ENCODE measurements at places on chromosomes 11 and 22.

DNA sequence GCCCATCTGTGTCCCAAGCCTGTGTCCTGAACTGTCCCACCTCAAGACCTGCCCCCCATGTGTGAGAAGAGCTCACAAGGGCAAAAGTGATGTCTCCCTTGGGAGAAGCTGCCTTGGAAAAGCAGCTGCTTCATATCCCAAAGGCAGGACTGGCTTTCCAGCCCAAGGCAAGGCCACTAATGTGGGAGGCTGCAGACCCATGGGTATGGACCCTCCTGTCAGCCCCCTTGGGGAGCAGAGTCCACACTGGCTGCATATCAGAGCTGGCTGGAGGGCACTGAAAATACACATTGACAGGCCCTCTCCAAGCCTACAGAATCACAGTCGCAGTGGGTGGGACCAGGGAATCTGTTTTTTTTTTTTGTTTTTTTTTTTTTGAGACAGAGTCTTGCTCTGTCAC is 2.7 kb downstream of the PELI3 start:
- no peak for DNase-seq

DNA sequence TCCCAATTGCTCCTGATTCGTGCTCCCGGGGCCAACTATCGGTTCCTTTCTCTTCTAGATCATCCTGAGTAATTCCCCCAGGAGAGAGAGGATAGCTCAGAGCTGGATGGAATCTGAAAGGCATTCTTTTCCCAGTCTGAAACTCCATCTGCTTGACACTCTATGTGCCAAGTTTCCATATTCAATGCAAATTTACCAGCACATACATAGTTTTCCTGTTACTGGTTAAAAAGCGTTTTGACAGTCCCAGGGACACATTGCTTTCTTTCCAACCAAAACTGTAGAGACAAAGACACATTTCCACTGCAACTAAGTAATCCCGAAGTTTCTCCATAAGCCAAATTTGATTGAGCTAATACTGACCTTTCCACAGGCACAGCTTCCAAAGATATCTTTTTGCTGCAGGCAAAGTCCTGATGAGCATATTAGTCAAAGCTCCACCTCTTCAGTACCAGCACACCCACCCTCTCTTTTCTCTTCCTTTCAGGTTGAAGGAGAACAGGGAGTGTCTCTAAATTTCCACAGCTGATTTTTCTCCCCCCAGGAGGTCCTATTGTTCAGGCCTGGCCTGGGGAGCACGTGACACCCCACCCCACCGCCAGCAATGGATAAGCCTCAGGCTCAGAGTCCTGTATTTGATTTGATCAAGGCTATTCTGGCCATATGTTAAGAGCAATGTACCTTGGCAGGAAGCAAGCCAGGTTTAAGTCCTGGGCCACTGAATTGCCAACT is 9.7 kb upstream of the ANKK1 start:
- DNase-seq, result no peak

DNA sequence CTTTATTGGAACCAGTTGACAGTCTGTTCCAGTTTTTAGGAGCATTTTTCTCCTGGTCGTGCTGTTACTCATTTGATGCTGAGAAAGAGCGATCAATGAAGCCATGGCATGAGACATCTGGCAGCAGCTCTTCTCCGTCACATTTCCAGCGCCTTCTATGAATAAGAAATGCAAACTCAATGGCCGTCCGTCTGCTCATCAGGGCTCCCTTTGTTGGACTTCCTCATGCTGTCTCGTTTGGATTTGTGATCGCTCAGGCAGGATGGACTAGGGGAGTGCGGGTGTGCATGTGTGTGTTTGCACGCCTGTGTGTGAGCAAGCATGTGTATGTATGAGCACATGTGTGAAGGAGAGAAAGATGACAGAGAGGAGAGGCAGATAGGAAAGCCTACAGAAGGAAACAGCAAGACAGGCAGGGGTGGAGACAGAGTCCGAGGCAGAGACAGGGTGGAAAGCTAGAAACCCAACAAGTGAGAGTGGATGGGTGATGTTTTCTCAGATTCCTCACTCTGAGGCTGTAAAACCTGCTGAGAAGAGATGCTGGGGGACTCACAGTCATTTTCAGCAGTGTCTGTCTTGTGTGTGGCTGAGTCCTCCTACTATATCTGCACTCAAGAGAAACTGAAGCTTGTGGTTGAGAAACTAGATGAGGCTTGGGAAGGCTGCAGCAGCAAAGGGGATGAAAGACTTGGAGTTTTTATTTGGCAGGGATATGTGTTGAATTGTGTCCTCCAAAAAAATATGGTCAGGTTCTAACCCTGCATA is 56.0 kb upstream of the CLMP start:
- DNase-seq, result no peak

DNA sequence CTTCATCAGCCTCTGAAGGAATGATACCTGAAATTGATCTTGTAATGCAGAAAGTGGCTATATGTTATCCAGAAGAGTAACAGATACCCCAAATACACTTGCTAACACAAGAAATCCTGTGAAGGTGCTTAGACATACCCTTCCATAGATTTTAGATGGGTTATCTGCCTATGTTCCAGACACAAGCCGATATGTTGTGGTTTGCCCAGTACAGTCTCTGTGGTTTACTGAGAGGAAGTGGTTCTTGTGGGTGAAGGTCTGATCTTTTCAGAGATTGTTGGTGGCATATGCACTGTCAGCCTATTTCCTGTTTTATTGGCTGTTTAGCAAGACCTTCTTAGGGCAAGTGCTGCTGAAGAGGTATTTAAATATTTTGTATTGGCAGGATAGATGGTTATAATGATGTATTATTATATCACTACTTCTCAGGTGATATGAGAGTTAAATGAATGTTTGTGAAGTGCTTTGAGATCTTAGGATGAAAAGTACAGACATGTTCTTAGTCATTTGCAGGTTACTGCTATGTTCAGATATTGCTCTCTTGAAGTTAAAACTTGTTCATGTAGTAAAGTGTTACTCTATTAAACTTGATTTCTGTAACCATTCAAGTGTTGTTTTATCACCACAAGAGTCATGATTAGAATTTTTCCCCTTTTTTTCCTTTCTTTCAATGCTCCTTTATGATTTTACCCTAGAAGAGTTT is 8.2 kb downstream of the ARHGEF12 start:
- no peak for DNase-seq

DNA sequence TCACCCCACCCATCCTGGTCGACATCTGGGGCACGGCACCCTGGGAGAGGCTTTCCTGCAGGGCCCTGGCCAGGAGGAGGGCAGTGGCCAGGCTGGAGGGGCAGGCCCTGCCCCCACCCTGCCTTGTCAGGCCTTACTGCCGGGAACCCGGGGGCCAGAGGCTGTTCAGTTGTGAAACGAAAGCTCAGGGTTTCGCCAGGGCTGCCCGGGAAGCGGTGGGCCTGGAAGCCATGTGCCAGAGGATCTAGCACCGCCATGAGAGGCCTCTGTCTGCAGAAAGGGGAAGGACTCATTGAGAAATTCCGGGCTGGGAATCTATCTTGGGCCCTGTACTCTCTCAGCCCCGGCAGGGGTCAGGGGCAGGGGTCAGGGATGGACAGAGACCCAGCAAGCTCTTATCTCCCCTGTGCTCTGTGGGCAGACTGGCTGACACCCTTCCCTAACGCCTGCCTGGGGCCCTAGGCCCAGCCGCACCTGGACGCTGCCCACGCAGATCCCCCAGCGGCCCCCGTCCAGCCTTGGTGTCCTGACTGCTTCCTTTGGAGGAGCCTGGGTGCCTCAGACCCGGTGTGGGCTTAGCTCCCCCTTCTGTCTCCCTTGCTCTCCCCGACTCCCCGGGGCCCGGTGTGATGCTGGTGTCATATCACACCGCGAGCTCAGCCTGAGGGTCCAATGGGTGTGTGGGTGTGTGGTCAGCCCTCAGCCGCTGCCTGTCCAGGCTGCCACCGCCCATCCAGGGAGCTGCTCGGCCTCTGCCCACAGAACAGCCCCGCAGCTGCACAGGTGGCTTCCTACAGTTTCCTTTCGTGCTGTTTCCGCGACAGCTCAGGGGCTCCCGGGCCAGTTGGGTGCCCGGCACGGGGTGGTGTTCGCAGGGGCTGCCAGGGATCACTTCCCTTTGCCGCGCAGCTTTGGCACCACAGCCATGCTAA is 6.5 kb downstream of the PIM3 start:
- peak; percentile 54 for DNase-seq

GRCh38 chr11:96337541-96338431 is 5.2 kb downstream of the MAML2 start:
- peak; percentile 60 for DNase-seq

- DNase-seq, result no peak
These were observed 157.6 kb upstream of the BLID start for GRCh38 chr11:122273476-122274191.

DNA sequence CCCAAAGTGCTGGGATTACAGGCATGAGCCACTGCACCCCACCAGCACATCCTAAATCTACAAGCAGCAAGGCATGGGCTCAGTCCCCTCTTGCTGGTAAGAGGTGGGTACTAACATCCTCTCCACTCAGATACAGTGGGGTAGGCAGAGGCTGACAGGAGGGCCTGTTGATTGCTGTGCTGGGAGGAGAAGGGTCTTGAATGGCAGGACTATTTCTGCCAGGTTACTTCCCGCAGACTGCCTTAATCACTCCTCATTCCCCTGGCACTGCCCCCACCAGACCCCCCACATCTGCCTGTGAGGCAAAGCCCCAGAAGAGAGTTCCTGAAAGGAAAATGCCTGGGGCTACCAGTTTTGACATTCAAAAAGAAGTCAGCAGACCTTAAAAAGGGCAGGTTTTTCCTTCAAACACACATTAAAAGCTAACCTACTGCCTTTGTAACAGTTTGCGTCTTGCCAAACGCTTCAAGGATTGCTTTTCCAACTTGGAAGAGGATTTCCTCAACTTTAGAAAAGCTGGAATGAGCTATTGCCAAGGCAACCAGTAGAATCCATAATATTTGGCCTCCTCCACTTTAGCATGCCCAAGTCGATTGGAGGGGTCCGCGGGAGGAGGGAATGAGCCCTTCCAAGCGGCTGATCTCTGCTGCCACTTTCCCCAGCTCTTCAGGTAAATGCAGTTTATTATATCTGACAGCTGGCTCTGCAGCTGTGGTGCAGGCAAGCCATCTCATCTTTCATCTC is 62.0 kb downstream of the FDX1 start:
- no peak for DNase-seq

DNA sequence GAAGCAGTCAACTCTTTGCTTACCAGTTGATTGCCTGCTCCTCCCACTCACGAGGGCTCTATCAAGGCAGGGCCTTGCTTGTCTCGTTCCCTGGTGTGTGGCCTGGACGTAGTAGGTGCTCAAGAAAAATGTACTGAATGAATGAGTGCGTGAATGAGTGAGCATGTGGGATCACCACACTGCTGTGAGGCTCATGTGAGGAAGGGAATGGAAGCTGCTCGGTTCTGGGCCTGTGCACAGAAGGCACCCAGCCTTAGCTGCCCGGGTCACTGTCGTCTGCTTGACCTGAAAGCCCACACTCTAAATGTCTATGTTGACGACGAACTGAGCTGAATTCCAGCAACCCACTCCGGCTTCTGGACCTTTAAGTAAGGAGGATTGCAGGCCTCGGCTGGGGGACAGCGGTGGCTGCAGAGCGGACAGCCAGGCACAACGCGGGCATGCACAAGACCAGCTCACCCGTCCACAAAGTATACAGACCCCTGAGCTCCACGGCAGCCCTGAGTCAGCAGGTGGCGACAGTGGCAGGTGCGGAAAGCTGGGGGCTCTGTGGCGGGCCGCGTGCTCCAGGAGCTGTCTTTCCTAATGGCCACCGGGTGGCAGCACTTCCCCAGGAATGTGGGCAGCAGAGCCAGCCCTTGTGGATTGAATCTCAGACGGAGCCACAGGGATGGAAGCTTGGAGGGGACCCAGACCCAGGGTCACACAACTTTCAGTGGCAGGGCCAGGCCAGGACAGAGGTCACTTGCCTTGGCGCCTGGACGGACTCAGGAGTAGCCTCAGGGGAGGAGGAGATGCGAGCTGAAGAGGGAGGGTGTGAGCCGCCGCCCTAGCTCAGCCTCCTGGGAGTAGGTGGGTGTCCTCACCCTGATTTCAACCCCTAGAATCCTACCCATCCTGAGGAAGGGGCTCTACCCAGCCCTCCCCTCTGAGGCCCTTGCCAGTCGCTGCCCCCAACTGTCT is 5.0 kb upstream of the PICK1 start:
- DNase-seq, result peak; percentile 86

GRCh38 chr11:76604081-76604625 is 66.4 kb downstream of the LRRC32 start:
- no peak for DNase-seq

DNA sequence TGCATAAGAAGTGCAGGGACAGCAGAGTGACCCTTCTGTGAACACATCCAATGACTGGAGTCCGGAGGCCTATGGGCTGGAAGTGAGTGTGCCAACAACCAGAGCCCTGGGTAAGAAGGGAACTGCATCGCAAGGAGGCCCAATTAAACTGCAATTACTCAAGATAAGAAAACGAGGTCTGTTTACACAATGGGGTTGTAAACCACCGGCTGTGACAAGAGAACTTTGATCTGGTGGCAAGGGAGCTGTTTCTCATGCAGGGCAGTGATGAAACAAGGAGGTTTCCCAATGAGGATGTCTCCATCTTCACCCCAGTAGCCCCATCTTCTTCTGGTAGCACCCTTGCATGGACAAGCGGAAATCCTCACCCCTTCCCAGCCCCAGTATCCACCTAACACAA is 21.5 kb downstream of the ETS1 start:
- no peak for DNase-seq

DNA sequence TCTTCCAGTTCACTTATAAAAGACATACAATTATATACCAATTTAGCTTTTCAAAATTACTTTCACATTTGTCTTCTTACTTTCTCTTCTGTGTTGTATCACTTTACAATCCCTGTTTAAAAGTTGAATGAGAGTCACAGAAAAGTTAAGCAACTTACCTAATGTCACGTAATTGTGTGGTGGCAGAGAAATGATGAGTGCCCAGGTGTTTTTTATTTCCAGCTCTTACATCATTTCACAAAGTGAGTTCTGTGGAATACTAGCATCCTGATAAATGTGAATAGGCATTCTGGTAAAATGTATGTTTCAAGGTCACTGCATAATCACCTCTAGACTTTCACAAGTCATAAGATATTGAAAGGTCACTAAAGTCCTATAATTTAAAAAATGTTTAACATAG is 133.0 kb upstream of the FIBIN start:
- no peak for DNase-seq

- no peak for DNase-seq
These were observed 2.9 kb upstream of the E2F8 start for GRCh38 chr11:19243613-19244012.

- no peak for DNase-seq
These were observed 62.7 kb downstream of the STK33 start for GRCh38 chr11:8531312-8531711.
